HTR-8/SVneo (cell line): ENCODE measurements at places on chromosomes 7 and 10.

GRCh38 chr7:78172933-78173591 lies 374.5 kb downstream of the PHTF2 start:
- no peak for DNase-seq

- no peak for DNase-seq
These were observed 82.2 kb downstream of the EBLN1 start for GRCh38 chr10:22135591-22135990.

DNA sequence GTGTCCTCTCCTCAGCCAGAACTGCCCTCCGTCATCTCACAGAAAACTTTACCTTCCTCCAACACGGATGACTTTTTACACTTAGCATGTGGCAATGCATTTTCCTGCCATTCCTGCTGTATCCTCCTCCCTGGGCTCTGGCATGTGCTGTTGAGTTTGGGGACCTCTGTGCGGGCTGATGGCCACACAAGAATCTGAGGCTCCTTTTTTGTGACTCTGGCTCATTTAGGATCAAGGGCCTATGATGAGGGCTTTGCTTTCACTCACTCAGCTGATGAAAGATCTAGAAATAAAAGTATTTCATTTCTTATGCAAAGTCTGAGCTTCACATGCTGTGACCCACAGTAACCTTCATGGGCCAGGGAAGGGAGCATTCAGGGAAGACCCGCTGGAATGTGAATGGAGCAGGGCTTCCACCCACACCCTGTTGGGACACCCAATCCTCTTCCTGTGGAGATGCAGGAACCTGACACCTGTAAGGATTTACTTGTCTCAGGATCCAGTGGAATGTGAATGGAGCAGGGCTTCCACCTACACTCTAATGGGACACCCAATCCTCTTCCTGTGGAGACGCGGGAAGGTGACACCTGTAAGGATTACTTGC lies 500.3 kb upstream of the MKI67 start:
- DNase-seq, result no peak

DNA sequence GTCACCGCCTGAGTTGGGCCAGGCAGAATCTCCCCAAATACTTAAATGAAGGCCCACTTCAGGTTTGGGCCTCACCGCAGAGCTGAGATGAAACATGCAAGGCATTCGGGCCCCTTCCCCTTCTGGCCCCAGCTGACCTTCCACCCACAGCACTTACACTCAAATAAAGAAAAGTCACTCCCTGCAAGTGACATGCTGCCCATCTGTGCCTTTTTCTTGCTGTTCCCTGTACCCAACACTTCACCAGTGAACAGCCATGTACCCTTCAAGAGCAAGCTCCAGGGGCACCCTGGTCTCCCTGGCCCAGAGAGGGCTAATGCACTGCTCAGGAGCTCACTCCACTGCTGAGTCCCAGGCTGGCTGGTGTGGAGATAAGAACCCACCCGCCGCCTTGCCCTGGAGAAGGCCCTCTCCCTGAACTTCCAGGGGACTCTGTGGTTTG lies 40.7 kb downstream of the ZCCHC24 start:
- DNase-seq, result no peak

- DNase-seq, result no peak
These were observed 1.5 kb downstream of the GIMAP1 start for GRCh38 chr7:150717814-150718420.

GRCh38 chr10:29057822-29058331 lies 231.0 kb upstream of the LYZL1 start:
- no peak for DNase-seq

GRCh38 chr7:98927125-98927524 lies 48.8 kb downstream of the TRRAP start:
- no peak for DNase-seq

DNA sequence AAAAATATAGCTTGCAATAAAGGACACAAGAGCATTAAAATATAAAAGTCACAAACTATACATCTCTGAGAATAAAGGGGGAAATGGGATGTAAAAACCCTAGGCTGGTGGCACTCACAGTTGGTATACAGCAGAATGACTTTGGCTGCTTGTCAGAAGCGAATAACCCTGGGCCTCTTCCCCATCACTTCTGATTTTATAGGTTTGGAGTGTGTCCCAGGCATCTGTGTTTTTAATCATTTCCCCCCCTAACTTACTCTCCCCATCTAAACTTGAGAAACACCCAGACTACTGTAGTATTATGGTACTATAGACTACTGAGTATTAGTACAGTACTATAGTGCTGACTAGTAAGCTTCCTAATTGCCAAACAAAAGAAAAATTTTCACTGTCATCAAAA lies 1.8 kb upstream of the RPA3 start:
- no peak for DNase-seq

DNA sequence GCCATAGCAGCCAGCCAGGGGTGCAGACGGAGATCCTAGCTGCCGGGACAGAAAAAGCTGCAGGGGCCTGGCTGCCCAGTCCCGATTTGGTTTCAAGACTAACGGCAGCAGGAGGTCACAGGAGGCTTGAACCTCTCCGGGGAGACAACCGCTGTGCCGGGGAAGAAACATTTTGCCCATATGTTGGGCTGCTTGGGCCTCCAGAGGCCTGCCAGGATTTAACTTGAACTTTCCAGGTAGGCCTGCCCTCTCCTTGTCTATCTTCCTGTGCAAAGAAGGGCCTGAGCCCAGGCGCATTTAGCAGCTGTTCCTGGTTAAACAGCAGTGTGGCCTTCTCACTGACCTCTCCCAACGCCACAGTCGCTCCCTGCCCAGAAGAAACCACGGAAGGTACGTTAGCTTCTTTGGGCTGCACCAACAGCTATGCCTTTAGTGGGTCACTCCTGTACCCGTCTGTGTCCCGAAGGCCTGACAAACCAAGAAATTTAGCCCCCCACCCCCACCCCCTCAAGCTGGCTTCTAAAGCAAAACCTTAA lies 17.1 kb upstream of the PTF1A start:
- DNase-seq, result no peak

GRCh38 chr7:2159176-2159520 lies 73.6 kb downstream of the MAD1L1 start:
- DNase-seq, result no peak
